ENCODE measurements at places on chromosomes 1 and 21.

- DNase-seq = peak; percentile 97
Observed at GRCh38 chr1:12477936-12478611, 139.9 kb downstream of the DHRS3 start.

DNA sequence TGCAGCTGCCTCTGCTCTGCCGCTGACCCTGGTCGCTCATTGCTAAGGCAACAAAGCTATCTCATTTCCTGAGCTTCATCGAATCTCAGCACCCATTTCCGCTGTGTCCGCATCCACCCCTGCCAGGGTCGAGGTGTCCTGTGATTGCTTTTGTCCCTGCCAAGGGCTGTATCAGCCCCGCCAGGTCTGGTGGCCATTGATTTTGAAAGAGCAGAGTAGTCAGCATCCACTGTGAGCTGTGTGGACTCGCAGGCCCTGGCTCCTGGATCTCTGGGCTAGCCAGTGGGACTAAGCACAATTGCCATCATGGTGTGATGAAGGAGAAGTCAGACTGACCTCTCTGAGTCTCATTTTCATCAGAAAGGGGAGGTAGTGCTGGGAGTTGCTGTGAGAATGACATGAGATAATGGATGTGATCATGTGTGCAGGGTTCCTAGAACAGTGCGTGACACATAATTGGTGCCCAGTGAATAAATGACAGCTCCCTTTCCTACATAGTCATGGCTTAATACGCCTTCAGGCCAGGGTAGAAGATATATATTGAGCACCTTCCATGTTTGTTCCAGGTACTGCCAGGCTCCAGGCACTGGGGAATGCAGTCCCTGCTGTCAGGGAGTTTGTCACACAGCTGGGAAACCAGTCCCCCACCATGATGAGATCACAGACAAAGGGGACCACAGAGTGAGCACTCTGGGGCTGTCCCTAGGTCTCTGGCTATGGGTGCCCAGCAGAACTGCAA, 32.1 kb downstream of the NAV1 start:
- DNase-seq = no peak

- no peak for DNase-seq
Observed at GRCh38 chr1:234507626-234508387, 28.8 kb upstream of the TARBP1 start.

DNA sequence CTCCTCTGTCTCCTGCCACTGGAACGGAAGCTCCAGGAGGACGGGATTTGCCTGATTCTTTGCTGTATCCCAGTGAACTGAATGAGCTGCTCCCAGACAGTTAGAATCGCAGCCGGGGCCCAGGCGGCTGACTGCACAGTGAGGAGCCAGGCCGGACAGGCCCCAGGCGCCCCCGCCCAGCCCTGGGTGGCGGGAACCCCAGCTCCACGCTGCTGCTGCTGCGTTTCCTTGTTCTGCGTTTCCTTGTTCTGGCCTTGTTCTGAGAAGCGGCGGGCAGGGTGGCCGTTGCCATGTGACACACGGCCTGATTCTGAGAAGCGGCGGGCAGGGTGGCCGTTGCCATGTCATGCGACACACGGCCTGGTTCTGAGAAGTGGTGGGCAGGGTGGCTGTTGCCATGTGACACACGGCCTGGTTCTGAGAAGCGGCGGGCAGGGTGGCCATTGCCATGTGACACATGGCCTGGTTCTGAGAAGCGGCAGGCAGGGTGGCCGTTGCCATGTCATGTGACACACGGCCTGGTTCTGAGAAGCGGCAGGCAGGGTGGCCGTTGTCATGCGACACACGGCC, 56.2 kb downstream of the SLC37A1 start:
- DNase-seq = no peak

GRCh38 chr1:66416295-66416694, 117.7 kb upstream of the SGIP1 start:
- DNase-seq = no peak

DNA sequence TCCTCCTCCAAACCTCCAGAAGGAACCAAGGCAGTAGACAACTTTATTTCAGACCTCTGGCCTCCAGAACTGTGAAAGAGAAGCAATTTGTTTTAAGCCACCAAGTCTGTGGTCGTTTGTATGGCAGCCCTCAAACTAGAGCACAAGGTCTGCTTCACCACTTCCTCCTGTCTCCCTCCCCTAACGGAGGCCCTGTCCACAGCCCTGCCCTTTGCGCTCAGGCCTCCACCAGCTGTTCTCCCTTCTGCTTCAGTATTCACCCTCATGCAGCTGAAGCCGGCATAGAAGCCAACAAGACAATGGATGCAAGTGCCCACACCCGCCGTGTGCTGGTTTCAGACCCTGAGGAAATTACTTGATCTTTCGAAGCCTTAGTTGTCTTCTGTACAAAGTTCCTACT, 364.1 kb downstream of the HHAT start:
- DNase-seq = no peak

GRCh38 chr21:46637952-46638746, 2.7 kb downstream of the PRMT2 start:
- no peak for DNase-seq

GRCh38 chr1:188240772-188241406, 1412.1 kb downstream of the PLA2G4A start:
- DNase-seq = no peak

DNA sequence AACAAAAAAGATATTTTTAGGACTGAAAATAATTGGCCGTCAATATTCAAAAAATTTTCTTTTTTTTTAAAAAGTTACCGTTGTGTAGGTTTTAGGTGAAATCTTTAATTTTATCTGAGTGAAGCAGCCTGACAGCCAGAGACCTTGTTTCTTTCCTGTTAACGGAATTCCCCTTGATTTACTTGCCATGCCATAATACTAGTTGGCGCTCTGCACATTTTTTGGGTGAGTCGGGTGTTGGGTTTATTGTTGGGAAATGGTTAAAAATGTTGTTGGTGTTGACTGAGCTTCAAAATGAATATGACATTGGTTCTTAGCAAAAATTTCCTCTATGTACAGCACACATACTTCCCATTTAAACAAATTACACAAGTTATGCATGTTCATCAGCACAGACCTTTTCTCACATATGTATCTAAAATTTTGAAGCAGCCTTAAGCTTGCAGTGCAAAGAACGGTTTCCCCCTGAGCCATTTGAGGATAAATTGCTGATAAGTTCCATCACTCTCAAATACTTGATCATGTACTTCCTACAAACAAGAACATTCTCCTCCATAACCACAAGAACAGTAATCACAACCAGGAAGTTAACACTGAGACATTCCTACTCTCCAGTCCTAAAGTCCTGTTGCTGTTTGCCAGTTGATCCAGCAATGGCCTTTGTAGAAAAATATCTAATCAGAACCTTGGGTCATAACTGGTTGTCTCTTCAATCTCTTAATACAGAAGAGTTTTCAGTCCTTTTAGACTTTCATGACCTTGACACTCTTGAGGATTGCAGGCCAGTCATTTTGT, 34.2 kb downstream of the CAMTA1 start:
- no peak for DNase-seq

- no peak for DNase-seq
Observed at GRCh38 chr1:102836991-102837390, 271.3 kb downstream of the COL11A1 start.
